CD4-positive, alpha-beta T cell treated with Interleukin-12 subunit alpha and Interleukin-12 subunit beta, for 1 hour (primary cell): ENCODE measurements at places on chromosomes 13 and 19.

- DNase-seq = peak; percentile 24
Observed at GRCh38 chr13:41053384-41053826, 7.9 kb upstream of the WBP4 start.

- peak; percentile 68 for DNase-seq
Observed at GRCh38 chr13:41004875-41005693, 14.0 kb downstream of the ELF1 start.

DNA sequence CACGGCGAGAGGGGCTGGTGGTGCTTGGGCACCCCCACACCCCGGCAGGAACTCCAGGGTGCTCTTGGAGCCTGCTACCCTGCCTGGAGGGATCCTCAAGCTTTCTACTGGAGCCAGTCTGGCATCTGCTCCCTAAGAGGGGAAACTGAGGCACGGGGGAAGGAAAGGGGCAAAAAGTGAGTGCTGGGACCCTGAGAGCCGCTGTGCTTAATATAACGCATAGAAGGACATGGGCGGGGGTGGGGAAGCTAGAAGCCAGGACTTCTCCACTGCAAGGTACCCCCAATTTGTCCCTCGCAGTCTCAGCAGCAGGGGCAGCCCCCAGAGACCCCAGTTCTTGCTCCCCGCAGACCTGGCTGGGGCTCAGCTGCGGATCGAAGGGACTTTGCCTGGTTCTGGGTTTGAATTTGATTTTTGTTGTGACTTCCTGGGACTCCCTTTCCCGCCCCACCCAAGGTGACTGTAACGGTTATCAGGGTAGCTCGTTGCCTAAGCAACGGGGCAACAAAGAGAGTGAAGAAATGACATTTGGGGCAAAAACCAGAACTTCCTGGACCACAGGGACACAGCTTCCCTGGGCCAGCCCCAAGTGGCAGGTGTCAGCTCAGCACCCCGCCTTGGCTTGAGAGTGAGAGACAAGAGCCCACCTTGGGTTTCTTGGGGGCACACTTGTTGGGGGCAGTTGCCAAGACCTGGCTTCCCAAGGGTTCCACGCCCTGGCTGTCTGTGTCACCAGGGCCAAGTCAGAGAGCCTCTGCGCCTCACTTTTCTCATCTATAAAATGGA is 638 bp downstream of the ADGRE5 start:
- peak; percentile 91 for DNase-seq

DNA sequence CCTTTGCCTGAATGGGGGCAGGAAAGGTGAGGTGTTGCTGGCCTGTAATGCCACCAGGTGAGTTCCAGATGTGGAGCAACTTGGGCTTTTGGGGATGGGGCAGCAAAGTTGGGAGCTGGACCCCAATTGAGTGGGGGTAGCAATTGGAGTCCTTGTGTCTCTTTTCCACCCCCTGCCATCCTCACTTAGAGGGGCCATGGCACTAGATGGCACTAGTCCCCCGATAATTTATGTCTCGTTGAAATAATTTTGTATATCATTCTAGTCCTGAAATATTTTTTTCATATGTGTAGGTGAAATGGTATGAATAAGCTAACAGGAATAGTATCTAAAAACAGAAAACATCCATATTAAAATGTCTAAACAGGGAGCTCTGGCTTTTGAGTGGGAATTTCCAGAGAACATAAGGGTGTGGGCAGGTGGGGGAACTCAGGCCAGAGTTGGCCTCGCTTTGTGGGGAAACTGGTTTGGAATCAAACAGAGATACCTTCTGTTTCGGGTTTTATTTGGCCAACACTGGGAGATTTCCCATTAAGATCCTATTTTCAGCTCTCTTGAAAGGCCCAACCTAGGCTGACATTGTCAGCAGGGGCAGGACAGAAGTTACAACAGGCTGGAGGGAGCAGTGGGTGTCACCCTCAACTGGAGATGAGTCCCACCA is 3.4 kb downstream of the ZNF576 start:
- no peak for DNase-seq

DNA sequence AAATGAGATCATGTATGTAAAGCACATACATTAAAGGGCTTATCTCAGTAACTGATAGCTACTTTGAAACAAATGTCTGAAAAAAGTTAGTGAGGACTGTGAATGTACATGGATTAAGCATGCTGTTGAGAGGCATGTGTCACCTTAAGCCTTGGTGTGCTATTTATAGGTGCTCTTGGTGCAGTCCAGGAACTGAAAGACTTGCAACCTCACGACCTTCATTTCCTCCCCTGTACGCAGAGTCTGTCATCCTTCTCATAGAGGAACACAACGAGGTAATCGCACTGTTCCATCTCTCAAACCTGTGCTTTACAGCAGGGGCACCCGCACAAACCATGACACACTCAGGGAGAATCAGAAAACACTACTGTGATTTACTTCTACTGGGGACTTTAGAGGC is 65.6 kb downstream of the UFM1 start:
- no peak for DNase-seq

- no peak for DNase-seq
Observed at GRCh38 chr19:6593651-6594416, 2.9 kb upstream of the CD70 start.

GRCh38 chr13:87669379-87669978 is 1.7 kb upstream of the SLITRK5 start:
- no peak for DNase-seq
